ENCODE measurements at places on chromosomes 13 and 19. TPM values are rescaled to one million over a fixed set of nuclear protein-coding genes. Genes with fewer than 3 reads are reported as not detected.

DNA sequence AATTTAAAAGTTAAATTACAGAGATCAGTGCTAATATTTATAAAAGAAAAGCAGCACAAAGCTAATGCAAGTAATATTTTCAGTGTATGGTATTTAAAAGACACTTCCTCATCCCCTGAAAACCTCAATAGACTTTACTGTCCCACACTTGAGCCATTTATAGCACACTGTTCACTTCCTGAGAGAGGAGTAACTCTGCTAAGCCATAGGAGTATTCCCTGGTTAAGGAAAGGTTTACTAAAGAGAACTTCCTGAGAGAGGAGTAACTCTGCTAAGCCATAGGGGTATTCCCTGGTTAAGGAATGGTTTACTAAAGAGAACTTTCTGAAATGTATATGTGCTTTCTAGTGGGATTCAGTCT lies 159.4 kb downstream of the NHLRC3 start:
- no peak for DNase-seq

- DNase-seq = no peak
Observed at GRCh38 chr13:112615391-112615790, 27.4 kb upstream of the TUBGCP3 start.

Gene CLEC4G
- total RNA-seq = 0.71 TPM

- DNase-seq = no peak
Observed at GRCh38 chr13:110593430-110594130, 21.8 kb upstream of the NAXD start.

Gene COL4A1
- total RNA-seq = 120 TPM

Gene LRRC63
- total RNA-seq = not detected

Gene VAV1
- 1.8 TPM for total RNA-seq

DNA sequence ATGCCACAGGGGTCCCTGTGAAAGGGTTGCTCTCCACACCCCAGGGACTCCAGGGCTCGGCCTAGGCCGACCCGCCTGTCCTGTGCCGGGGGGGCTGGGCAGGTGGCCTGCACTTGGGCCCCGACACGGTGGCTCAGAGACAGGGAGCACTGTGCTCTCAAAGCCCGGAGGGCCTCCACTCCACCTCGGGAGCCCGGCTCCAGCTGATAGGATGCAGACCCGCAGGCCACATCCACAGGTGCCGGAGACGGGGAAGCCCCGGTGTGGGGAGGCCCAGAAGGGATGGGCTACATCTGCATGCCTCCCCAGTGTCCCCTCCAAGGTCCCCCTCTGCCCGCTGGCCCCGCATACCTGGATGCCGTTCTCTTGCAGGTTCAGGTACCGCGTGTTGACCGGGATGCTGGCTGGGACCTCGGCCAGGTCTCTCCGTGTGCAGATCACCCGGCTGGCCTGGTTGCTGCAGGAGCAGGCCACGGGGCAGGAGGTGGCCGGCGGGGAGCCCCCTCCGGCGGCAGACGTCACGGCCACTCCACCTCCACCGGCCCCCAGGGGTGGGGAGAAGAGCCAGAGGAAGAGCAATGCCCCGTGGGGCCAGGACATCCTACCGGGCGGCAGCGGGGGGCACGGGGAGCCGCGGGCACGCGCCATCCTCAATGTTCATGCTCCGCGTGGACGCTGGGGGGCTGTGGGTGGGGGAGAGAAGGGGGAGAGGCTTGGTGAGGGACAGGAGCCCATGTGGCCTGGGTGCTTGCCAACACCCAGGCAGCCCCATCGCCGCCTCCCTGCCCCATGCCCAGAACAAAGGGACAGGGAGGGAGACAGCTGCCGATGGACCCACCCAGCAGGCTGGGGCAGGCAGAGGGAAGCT lies 19.8 kb downstream of the LRRC4B start:
- no peak for DNase-seq

Gene TMEM59L
- total RNA-seq = 1.5 TPM

DNA sequence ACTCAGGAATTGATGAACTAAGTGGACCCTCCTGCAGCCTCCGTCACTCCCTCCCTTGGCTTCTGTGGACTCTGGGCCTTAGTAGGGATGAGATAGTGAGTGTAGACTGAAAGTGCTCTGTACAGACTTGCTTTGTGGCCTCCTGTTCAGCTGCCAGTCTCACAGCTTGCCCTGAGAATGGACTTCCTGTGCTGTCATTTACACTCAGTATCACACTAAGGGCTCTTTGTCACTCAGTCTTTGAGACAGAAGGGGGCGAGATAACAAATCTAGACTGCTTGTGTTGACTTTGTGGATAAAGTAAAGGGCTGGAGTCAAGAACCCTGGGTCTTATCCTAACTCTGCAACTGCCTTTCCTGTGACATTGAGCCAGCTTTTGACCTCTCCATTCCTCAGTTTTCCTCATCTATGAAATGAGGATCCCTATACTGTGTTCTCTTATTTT lies 21.0 kb upstream of the SPRY2 start:
- no peak for DNase-seq

All from left ventricle myocardium inferior (tissue), 1 donor.